ENCODE measurements at places on chromosomes 5 and 9.

- DNase-seq = no peak
These were observed 52.6 kb downstream of the RAI14 start for GRCh38 chr5:34708777-34709176.

DNA sequence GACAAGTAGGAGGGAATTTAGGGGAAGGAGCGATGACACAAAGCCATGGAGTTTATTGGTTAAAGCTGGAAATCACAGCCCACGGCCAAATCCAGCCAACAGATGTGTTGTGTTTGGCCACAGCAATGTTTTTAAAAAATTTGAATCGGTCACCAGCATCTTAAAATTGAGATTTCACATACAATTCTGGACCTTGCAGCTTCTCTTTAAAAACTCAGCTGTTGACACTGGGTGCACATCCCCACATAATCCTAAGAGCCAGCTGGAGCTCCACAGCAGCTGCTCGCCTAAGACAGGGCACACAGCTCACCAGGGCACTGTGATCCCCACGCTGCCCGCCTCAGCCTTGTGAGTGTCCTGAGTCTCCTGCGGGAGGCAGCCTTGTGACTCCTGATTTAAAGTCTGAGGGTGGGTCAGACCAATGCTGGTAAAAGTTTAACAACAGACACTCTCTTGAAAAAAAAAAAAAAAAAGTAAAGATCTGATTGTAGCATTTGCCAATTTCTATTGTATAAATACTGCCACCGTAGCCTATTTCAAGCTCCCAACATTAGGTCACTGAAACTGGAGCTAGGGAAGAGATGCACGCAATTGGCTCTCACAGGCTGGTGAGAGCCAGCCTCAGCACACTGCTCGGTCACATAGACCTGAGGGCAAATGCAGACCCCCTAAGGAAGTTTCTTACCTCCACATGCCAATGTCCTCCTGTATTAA is 124.8 kb downstream of the HSD17B3 start:
- no peak for DNase-seq

- DNase-seq = no peak
These were observed 3.6 kb upstream of the RGMB start for GRCh38 chr5:98769959-98770208.

GRCh38 chr5:90557871-90558270 is 726 bp upstream of the ADGRV1 start:
- no peak for DNase-seq

DNA sequence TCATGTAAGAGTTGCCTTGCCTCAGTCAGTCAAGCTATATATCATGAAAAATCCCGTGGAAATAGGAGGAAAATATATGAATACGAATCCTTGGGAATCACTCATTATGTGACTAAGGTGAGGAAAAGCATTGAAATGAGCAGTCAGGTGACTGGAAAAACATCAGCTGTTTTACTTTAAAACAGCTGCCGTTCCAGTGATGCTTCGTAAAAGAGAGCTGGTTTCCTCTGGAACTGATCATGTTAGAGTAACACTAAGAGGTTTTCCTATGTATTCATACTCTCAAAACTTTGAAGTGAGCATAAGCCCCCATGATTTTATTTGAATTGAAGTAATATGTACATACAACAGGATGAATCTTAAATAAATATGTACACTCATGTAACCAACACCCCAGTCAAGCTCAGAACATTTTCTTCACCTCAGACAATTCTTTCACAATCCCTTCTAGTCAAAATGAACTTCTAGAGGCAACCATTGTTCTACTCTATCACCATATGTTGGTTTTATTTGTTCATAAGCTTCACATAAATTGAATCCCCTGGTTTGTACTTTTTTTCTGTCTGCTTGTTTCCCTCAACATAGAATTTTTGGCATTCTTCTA is 107.7 kb downstream of the SLC25A46 start:
- DNase-seq = no peak

- no peak for DNase-seq
These were observed 30.2 kb downstream of the FOXI1 start for GRCh38 chr5:170135796-170136490.

DNA sequence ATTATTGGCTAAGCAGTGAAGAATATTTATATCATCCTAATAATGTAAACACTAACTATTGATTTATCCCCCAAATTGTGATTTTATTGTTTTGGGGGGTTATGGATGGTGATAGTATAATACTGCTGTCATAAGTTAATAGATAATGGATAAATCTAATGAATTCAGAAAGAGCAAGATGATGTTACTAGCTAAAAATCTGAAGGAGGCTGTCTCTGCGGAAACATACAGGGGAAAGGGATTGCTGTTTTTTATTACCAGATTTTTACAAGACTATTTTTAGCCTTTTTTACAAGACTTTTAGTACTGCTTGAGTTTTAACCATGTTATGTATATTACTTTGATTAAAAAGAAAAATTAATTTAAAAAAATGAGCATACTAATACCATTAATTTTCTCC is 5.3 kb upstream of the ABL1 start:
- DNase-seq = no peak

GRCh38 chr5:88923623-88924329 is 40.8 kb upstream of the MEF2C start:
- DNase-seq = no peak

- no peak for DNase-seq
These were observed 36.0 kb downstream of the DOCK8 start for GRCh38 chr9:250625-251024.

DNA sequence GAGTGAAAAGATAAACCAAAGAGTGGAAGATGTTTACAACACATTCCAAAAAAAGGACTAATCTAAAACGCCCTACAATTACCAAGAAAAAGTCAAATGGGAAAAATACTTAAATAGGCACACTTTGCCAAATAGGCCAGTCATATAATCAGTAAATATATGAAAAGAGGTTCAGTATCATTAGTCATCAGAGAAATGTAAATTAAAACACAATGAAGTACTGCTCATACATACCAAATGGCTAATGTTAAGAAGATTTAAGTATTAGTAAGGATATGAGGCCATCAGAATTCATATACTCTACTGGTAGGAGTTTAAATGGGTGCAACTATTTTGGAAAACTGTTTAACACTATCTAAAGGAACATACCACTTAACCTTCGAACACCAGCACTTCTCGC is 47.6 kb downstream of the ZDHHC21 start:
- no peak for DNase-seq

GRCh38 chr5:72604111-72604797 is 97.0 kb upstream of the ZNF366 start:
- no peak for DNase-seq

DNA sequence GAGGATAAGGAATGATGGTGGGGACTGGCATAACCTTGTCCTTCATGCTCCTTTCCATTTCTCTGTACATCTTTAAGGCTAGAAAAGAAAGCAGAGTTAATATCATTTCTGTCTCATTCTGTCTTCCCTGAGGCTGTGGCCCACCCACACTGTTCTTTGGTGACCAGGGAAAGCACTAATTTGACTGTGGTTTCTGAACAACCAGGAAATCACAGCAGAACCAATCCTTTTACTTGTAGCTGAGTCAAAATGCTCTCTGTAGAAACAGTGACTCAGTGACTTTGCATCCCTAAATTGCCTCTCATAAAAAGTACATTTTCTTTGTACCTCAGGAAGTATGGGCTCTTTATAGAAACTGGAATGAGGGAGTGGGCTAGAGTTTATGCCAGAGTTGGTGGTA is 28.1 kb downstream of the IL33 start:
- DNase-seq = no peak

- no peak for DNase-seq
These were observed 4.1 kb downstream of the KIF4B start for GRCh38 chr5:155017610-155018009.

- no peak for DNase-seq
These were observed 120.4 kb downstream of the ZNF462 start for GRCh38 chr9:106983346-106983745.

- DNase-seq = no peak
These were observed 251.9 kb downstream of the NFIB start for GRCh38 chr9:14061936-14062585.

DNA sequence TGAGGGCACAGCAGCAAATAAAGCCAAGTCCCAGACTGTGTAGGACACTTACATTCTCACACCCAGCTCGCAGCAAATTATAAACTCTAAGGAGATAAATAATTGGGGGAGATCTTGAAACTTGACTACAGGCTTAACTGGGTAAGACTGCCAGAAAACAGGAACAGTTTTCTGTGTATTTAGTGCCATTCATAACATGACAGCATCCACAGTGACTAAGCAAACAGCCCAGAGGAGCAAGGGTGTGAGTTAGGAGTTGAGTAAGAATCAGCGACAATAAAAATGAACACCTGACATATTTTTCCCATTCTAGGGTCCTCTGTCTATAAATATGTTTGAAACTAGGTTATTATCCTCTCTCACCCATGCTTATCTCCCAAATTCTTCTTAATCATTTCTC is 370.9 kb upstream of the WWC1 start:
- no peak for DNase-seq

DNA sequence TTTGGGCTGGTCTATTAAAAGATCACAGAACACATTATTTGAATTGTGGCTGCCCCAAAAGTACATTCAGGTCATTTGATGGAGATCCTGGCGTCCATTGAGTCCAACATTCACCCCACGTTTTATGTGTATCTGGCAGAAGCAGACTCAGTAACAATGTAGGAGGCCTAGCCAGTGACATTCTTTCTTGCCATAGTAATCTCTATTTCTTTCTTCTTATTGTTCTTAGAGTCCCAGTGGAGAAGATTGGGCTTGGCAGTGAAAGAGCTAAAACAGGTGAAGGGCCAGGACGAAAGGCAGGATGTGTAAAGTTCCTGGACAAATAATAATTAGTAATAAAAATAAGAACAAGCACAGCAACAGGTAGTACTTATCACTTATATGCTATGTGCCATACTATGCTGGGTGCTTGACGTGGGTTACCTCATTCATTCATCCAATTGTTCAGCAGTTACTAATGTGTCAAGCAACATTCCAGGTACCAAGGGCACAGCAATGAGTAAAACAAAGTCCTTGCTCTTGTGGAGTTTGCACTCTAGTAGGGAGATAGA is 12.6 kb upstream of the ANKH start:
- DNase-seq = no peak

GRCh38 chr5:23208959-23209431 is 298.4 kb upstream of the PRDM9 start:
- no peak for DNase-seq

DNA sequence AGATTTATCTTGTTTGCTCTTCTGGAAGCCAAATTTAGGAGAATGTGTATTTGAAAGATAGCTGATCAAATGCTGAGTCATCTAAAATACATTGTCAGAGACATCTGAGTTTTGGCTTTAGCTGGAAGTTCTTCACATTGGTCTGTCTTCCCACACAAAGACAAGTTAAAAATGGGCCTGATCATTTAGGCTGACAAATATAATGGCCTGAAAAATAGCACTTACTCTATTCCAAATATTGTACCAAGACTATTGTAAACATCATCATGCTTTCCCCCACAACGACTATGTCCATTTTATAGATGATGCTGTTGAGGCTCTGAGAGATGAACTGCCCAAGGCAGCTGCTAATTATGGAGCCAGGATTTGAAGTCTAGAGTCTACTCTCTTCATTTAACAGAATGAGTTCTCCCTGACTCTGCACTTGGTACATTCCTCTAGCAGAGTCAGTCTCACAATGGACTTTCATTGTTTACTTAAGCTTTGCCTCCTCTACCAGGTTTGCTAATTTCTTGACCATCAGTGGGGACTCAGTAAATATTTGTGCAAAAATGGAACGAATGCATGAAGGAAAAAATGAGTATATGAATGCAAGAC is 619.4 kb upstream of the KLF4 start:
- no peak for DNase-seq

- no peak for DNase-seq
These were observed 51.0 kb upstream of the RNU6ATAC start for GRCh38 chr9:134215420-134215698.

- no peak for DNase-seq
These were observed 5.3 kb downstream of the ECSCR start for GRCh38 chr5:139457241-139457640.

GRCh38 chr9:10863476-10863875 is 250.7 kb upstream of the PTPRD start:
- DNase-seq = no peak

- DNase-seq = peak; percentile 35
These were observed 248.9 kb downstream of the PIK3R1 start for GRCh38 chr5:68464424-68464823.

DNA sequence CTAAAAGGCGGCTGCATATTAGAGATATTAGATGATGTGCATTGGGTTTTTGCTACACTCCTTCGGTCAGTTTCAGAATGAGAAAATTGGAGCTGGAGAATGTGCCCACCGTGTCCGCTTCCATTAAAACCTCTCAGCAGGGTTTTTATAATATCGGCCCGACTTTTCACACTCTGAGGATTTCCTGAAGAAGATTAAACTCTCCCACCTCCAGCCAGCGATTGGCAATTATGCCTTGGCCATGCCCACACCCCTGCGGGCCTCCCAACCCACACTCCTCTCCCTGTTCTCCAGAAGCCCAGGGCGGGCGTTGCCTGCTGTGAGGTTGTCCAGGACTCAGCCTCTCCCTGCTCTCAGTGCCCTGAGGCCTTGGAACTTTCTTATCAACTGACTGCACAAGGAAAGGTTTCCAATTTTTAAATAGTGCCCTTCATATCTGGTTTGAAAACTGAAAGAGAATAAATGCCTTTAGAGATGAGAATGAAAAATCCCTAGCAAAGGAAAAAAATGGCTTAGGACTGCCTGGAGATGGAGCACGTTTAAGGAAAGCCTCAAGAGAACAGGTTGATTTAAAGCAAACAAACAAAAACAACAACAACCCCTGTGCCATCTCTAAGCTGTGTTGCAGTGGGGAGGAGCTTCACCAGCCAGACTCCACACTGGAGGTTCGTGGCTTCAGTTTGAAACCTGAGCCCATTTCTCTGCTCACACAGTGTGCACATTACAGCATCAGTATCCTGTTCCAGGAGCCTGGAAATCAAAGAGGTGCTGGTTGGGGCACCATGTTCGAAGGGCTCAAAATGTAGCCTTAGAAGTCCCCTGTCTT is 292.9 kb downstream of the NSG2 start:
- DNase-seq = no peak

DNA sequence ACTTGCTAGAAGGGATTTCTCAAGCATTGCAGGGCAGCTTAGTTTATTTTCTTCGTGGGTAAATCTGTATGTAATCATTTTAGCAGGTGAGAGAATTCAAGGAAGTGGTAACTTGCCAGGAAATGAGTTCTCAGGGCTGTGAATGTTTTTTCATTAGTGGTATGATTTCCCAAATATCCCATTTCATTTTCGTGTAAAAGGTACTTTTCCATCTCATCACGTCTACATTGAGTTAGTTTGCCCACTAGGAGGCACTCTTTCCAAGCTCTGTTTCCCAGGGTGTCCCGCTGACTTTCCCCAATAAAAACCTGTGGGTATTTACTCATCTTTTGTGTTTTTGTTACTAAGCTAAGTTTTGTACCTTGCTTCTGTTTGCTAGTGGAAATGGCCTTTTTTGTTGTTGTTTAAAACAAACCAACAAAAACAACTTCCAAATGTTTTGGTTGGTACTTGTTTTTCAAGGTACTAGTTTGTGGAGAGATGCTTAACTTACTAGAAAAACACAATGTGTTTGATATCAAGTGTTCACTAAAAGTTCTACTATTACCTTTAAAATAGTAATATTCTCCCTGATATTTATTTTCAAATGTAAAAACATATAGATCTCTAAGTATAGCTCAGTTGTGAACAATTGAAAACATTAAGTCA is 373.6 kb downstream of the ADGRV1 start:
- DNase-seq = no peak
